ENCODE measurements at places on chromosomes 1 and 21.

- no peak for DNase-seq
Observed at GRCh38 chr21:15243406-15243805, 178.6 kb upstream of the NRIP1 start.

DNA sequence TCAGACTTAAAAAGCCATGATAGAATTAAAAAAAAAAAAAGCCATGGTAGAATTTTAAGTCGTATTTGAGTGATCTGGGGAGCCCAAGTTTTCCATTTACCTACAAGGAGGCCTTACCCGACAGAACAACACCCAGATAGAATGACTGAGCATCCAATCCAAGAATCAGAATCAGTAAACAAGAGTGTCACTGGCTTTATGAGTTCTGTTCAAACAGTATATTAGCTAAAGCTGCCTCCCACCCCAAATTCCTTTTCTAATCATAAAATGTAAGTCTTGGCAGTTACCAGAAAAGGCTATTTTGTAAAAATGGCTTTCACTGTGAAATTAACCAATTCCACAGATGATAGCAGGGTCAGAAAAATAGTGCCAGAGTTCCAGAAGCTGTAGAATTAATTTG, 1.2 kb downstream of the GTF2B start:
- no peak for DNase-seq

- no peak for DNase-seq
Observed at GRCh38 chr1:226672339-226672762, 66.7 kb downstream of the ITPKB start.

DNA sequence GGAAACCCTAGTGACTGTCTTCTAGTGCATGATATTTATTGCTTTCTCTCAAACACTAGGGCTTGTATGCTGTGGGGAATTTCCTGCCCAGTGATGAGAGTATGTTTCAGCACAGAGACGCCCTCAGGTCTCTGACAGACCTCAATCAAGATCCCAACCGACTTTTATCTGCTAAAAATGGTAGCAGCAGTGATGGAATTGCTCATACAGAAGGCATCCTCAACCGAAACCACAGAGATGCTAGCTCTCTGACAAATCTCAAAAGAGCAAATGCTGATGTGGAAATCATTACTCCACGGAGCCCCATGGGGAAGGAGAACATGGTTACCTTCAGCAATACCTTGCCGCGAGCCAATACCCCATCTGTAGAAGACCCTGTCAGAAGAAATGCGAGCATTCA, 41.3 kb downstream of the PLPPR4 start:
- DNase-seq = no peak

DNA sequence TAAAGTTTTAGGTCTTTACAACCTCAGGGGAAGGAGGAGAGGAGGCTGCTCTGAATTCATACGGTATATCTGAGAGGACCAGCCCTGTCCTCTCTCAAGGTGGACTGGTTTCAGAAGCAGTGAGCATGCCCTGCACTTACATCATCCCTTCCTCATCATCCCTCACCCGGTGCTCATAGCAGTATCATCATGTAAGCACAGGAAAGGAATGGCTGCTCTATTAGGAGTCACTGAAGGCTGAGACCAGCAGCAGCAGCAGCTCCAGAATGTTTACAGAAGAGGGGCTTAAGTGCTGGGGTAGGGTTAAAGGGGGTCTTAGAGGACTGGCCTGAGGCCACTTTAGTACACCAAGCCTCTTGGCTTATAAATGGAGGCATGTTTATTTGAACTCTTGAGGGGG, 185.9 kb downstream of the AK5 start:
- DNase-seq = no peak

DNA sequence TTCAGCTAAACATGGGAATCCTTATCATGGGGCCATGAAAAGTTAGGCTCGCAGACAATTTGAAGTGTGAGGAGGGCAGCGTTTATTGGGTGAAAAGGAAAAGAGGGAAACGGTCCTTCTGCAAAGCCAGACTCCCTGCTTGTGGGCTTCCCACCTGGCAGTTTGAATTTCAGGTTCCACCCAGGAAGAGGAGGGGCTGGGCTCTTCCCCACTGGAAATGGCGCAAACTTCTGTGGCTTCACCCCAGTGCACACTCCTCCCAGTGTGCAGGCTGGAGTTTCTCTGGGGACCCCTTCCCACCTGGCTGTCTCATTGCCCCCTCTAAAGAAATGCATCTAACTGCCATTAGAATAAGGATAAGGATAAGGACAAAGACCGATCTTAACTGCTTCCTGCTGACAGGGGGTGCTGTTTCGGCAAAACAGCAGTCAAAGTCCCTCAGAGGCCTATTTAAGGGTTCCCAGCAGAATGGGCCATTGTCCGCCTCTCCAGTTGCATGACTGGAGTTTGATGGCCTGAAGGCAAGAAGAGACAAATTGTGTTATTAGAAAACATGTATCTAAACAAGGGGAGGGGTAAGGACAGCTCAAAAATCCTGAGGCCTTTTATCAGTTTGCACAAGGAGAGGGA, 20.4 kb downstream of the AIM2 start:
- no peak for DNase-seq

DNA sequence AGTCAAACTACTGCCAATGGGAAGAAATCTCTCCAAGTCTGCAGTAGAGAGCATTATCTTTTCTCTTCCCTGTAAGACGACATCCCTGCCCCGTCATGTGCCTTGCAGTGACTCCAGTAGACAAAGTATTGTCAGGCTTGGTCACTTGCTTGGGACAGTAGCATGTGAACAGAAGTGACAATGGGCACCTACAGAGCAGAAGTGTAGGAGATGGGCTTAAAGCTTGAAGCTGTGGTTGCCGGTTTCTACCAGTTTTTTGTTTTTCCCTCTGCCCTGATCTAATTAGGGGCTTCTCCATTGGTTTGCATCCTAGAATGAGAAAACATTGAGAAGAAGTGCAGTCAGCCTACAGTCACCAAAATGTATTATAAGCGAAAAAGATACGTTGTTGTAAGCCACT, 12.7 kb downstream of the F3 start:
- no peak for DNase-seq

DNA sequence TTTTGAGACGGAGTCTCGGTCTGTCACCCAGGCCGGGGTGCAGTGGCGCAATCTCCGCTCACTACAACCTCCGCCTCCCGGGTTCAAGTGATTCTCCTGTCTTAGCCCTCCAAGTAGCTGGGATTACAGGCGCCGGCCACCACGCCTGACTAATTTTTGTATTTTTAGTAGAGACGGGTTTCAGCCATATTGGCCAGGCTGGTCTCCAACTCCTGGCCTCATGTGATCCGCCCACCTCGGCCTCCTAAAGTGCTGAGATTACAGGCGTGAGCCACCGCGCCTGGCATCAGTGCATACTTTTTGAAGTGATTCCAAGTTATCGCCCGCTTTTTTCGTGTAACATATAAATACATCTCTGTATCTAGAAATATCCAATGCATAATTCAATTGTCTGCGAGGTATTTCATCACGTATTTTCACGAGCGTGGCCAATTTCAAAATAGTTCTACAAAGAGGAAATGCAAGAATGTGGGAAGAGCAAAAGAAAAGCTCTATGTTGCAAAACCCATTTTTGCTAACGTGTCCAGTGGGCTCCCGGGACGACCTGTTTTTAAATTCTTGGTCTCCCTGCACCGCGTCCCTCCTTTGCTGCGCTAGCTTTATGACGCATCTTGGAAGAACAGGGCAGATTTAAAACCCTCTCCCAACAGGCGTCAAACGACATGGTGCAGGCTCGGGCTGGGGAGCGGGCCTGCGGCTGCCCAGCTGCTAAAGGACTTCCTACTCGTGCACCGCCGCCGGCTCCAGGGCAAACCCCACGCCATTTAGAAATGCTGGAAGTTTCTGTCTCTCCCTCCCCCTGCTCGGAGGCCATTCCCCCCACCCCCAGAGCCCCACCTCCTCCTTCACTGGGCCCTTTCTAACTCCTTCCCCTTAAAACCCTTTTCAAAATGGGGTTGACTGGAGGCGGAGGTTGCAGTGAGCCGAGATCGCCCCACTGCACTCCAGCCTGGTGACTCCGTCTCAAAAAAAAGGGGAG, 923 bp upstream of the IFNGR2 start:
- DNase-seq = no peak

GRCh38 chr1:185500001-185500626, 183.1 kb upstream of the IVNS1ABP start:
- DNase-seq = peak; percentile 11

GRCh38 chr1:107877745-107878144, 87.2 kb downstream of the VAV3 start:
- no peak for DNase-seq

GRCh38 chr1:79363430-79363829, 356.9 kb upstream of the ADGRL4 start:
- no peak for DNase-seq

- no peak for DNase-seq
Observed at GRCh38 chr21:37921091-37921490, 4.8 kb upstream of the KCNJ6 start.

- DNase-seq = no peak
Observed at GRCh38 chr21:26756491-26757159, 88.6 kb downstream of the ADAMTS1 start.

DNA sequence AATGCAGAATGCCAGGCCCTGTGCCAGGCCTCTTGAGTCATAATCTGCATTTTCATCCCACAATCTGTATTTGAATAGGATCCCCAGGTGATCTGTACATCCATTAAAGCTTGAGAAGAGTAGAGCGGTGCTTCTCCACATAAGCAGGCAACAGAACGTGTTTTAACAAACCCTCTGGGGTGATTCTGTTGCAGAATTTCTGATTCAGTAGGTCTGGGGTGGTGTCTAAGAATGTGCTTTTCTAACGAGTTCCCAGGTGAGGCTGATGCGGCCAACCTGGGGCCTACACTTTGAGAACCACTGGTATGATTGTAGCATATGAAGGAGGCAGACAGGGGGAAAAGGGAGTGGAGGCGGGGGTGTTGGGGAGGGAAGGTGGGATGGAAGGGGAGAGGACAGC, 78.4 kb upstream of the POU3F1 start:
- DNase-seq = no peak
